ENCODE measurements at places on chromosomes 6 and 20.
A peak's percentile ranks its signal among the peaks of the same experiment; 100 is the strongest.

GRCh38 chr6:136889271-136890193 lies 32.6 kb upstream of the SLC35D3 start:
- no peak for DNase-seq

GRCh38 chr6:45377043-45377553 lies 636 bp downstream of the SUPT3H start:
- DNase-seq, result peak; percentile 83

DNA sequence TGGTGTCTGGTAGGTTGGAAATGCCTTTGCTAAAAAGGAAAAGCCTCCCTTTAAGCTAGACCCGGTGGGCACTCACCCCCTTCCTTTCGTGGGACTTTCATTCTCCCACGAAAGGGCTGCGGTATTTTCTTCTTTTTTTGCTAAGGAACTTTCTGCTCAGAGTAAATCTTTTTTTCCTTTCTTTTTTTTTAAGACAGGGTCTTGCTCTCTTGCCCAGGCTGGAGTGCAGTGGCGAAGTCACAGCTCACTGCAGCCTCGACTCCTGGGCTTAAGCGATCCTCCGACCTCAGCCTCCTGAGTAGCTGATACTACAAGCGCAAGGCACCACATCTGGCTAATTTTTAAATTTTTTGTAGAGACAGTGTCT lies 4.0 kb downstream of the TP53TG5 start:
- DNase-seq, result no peak

- no peak for DNase-seq
These were observed 40.3 kb upstream of the TBX18 start for GRCh38 chr6:84804720-84805119.

GRCh38 chr6:139243536-139243935 lies 48.3 kb downstream of the TXLNB start:
- no peak for DNase-seq

- DNase-seq, result no peak
These were observed 41.3 kb downstream of the SPDEF start for GRCh38 chr6:34514593-34515472.

DNA sequence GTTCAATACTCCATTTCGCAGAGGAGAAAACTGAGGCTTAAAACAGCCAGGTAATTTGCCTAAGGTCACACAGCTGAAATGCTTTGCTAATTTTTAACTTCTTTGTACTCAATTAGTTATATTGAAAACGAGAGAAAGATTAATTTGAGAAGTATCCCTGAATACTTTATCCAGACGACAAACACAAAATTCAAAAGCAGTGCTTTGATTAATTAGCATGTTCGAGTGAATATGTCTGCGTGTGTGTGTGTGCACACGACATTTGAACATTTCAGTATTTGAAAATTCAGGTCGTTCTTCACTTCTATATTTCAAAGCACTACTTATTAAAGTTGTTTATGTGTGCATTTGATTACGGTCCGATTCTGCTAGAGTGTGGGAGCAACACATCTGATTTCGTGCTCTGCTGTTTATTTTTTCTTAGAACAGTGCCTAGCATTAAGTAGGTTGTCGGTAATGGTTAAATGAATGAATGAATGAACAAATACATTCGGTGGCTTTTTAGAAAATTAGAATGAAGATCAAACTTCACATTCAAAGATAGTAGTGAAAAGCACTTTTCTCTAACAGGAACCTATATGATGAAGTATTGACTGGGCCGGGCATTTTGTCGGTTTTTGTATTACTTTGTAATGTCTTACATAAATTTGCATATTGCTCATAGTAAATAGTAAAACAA lies 36.9 kb upstream of the SYNCRIP start:
- no peak for DNase-seq

DNA sequence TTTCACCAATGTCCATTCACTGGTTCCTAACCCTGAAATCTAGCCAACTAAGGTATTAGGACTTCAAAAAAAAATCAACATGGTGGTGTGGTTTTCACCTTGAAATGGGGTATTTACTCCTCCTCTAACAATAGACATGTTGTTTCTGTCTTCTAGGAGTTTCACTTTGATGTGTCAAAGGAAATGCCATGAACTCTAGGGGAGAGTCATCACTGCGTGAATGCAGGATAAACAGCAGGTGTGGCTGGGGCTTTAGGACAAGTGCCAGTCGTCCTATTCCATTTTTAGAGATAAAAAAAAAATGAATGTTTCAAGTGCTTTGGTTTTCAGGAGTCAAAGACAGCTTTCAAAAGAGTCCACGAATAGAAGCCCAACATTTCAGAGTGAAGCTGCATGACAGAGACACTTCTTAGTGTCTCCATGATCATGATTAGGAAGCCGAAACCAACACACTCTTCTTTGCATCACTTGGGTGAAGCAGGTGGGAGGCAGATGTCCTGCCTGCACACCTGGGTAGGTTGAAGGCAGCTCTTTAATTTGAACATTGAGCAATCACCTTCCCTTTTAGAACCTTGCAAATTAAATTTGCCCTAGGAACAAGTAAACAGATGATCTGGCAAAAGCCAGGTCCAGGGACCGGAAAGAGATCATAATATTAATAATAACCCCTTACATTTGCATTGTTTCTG lies 328.5 kb upstream of the PRDM1 start:
- no peak for DNase-seq

- DNase-seq, result no peak
These were observed 16.4 kb upstream of the SLC22A2 start for GRCh38 chr6:160274871-160275510.

DNA sequence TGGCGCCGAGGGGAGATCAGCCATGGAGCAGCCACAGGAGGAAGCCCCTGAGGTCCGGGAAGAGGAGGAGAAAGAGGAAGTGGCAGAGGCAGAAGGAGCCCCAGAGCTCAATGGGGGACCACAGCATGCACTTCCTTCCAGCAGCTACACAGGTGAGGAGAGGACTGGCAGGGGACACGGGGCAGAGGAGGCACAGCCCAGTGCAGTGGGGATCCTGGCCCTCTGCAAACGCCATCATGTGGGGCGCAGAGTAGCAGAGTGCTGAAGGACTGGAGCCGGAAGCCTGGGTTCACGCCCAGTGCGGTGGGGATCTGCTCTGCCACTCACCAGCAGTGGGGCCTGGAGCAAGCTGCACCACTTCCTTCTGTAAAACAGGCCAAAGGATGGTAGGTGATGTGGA lies 41.1 kb upstream of the FANCE start:
- no peak for DNase-seq

DNA sequence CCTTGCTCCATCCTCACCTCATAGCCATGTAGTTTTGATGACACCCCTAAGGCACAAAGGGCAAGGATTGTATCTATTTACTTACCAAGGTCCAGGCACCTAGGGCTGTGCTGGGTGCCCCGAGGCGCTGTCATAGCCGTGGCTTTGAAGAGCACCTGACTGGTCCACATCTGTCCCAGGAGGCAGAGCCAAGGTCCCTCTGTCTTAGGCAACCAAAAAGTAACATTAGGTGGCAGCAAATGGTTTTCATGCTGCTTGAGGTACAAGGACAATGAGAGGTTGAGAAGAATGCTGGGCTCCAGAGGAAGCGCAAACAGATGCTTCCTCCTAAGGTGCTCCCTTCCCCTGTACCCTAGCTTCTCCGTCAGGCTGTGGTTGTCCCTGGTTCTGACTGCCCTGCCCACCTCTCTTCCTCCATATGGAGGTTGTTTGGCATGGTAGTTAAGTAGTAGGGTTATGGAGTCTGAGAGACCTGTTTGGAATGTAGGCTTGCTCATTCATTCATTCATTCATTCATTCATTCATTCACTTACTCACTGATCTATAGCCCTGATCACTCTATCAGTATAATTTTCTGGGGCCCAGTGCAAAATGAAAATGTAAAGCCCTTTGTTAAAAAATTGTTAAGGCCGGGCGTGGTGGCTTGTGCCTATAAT lies 3.0 kb upstream of the UQCC2 start:
- no peak for DNase-seq

DNA sequence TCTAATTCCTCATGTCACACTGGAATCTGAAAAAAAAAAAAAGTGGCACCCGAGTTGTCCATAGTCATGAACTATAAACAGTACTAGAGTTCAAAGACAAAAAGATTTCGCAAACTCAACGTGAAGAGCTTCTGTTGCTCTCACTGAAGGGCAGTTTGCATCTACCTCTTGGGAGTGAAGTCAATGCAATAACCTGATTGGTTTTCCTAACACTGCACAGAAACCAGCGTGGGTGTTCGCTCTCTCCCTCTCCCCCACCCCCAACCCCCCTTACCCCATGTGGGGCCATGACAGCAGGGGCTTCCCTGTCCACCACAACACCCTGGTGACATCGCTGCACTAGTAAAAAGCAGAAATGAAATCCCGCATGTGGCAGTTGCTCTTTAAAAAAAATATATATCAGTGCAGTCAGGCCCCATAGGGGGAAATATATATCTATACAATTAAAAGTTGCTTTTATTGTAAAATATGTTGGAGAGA lies 66.9 kb downstream of the GMPR start:
- DNase-seq, result no peak

GRCh38 chr6:33211666-33212422 lies 3.5 kb downstream of the RING1 start:
- no peak for DNase-seq

DNA sequence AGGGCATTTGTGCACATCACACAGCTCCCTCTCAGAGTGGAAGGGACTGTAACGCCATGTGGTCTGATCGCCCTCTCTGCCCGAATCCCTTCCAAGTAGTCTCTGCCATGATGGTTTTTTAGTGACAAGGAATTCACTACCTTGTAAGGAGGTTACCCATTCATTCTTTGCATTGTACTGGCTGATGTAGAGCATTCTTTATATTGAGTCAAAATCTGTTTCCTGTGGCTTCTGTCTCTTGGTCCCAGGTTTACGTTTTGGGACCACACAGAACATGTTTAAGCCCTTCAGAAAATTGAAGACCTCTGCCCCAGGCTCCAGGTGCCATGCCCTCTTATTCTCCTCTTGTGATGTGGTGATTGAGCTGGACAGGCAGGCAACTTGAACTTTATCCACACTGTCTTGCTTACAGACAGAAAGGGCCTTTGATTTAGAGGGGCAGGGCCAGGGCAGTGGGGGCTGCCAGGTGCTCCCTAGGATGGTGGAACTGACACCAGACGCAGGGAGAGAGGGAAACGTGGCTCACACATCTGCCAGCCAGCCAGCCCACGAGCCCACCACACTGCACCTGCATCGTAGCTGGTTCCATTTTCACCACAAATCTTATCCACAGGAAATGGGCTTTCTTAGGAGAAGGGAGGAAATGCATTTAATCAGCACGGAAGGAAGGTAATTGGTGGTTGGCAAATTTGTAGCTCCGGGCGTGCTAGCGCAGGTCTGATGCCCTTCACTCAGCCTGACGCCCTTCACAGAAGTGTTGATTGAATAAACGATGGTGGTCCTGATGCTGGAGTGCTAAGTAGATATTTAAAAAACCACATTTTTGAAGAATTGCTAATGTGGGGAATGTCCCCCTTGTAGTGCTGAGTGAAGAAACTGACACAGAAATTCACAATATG lies 78.2 kb downstream of the TCP11 start:
- no peak for DNase-seq

GRCh38 chr20:63269724-63270123 lies 2.9 kb upstream of the ARFGAP1 start:
- no peak for DNase-seq
